ENCODE measurements at places on chromosomes 11 and 22.

- DNase-seq: peak; percentile 83
Observed at GRCh38 chr11:65213322-65214211, 31.8 kb downstream of the CAPN1 start.

GRCh38 chr11:64148226-64148916 lies 17.5 kb downstream of the MACROD1 start:
- peak; percentile 76 for DNase-seq

DNA sequence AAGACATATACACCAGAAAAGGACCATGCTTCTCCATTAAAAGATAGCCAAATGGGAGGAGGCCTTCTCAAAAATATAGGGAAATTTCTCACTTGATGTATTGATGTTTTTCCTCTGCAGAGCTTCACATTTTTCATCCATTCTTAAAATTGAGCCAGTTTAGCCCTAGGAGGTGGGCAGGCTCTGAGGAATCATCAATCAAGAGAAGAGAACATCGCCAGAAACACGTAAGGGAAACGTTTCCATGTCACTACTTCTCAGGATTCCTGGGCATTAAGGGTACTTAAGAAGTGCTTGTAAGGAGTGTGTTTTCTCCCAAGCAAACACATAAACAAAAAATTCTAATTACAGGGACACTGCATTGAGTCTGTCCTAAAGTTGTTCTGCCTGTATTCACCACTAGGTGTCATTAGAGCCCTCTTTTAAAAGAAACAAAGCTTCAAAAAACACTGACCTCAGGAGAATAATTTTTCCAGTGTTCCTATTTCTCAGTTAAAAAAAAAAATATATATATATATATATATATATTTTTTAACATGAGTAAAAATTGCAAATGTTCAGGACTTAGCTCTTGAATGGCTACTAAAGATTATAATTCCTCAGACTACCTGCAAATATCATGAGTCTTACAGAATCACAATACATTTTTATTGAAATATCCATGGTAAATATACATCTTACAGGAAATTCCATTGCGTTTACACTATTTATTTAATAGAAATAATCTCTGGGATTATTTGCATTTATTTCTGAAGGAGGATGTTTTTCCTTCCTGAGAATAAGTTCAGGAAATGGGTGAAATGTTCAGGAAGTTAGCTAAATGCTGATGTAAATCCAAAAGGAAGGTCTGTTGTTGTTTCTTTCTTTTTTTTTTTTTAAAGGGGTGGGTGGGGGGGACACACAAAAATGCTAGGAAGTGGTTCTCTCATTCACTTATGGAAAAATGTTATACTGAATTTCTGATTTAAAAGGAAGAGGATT lies 16.0 kb downstream of the FZD4 start:
- DNase-seq: no peak

GRCh38 chr11:73566977-73567755 lies 30.7 kb downstream of the FAM168A start:
- no peak for DNase-seq

DNA sequence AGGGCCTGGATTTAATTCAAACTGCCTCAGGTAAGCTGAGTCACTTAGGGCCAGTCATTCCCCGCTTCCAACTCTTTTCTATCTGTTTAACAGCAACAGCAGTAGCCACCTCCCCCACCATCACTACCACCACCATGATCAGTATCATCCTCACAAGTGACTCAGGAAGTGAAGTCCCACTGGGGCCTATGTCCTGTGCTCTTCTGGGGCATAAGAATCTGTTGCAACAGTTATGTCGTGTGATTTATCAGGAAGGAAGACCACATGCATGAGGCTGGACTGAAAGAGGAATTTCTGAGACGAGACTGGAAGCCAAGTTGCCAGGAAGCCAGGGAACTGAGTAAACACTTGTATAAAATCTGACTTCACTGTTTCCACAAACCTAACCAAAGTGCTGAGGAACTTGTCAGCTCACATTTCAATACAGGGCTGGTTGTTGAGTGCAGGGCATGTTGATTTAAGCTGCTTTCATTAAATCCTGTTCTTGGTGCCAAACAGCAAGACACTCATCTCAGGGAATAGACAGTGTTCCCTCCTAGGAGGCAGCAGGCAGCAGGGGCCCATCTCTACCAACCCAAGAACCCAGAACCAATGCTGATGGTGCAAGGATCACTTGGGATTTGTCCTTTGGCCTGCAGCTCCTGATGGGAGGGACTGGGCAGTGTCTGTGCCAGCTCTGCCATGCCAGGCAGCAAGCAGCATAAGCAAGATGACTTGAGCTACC lies 226.7 kb upstream of the NARS2 start:
- DNase-seq: no peak

DNA sequence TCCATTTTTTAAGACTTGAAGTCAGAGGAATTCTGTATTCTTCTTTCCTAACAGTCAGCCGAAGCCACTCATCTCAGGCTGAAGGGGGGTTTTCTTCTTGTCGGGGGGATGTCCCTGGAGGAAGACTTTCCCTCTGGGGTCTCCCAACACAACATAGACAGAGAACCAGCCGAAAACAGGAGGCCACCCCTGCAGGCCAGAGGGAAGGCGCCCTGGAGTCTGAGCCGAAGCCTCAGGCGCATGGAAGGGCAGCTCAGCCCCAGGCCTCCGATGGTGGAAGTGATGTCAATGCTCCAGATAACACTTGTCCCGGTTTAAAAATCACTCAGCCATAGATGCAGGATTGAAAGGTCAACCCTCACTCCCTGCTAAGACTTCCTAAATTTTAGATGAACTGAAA lies 1393.0 kb downstream of the TBC1D22A start:
- DNase-seq: no peak

DNA sequence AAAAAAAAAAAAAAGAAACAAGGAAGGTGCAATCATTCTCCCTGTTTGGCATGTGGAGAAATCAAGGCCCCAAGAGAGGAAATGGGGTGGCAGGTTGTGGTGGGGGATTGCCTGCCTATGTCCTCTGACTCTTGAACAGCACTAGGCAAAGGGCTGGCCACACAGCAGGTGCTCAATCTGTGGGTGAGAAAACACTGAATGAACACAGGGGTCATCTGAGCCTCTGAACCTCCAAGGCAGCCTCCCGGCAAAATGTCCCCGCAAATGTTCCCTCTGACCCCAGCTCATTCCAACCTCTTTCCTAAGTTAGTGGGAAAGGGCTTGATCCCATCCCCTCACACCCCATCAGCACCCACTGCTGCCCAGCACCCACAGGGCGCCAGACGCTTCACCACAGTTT lies 4.6 kb downstream of the PLA2G6 start:
- DNase-seq: no peak

GRCh38 chr22:25750569-25751173 lies 8.7 kb downstream of the MYO18B start:
- DNase-seq: no peak

DNA sequence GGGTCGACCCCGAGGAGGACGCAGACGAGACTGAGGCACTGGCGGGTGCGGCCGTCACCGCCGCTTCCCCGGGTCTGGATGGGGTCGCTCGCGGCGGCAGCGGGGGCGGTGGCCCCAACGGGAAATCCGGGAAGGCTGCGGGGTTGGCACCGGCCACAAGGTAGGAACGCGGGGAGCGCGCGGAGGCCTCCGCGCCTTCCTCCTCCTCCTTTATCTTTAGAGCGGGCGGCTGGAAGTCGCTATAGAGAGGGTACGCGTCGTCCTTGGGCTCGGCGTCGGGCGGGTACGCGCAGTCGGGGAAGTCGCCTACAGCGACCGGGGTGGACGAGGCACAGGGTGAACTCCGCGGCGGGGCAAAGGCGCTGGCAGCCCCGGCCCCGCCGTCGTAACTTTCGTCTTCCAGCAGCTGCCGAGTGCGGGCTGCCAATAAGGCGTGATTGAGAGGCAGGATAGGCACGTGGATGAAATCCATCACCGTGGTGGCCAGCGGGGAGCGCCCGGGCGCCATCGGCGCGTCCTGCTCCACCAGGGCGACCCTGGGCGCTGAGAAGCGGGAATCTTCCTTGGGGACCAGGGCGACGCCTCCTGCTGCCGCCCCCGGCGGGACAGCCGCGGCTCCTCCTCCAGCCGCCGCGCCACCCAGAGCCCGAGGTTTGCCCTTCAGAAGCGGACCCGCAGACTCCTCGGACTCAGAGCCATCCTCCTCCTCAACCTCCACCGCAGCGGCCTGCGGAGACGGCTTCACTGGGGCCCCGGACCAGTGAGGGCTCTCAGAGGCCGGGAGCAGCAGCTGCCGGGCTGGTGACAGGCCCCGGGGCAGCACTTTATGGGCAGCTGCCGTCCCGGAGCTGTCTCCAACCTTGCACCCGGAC lies 1.7 kb downstream of the PGR start:
- peak; percentile 64 for DNase-seq
